ENCODE measurements at places on chromosomes 4 and X.

DNA sequence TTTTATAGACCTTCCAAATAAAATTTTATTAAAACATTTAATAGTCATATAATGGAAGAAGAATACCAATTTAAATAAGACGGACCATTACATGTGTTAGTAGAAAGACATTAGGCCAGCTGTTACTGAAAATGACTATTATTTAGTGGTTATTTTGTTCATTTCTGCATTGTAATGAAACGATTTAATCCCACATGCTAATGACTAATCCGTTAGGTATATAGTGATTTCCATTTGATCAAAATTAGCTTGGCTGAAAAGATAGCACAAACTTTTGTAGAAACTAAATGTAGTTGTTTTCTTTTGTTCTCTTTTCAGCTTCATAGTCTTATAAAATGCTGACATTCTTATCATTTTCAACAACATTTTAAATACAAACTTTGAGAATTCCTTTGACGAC lies 556.1 kb upstream of the TENM3 start:
- no peak for DNase-seq

DNA sequence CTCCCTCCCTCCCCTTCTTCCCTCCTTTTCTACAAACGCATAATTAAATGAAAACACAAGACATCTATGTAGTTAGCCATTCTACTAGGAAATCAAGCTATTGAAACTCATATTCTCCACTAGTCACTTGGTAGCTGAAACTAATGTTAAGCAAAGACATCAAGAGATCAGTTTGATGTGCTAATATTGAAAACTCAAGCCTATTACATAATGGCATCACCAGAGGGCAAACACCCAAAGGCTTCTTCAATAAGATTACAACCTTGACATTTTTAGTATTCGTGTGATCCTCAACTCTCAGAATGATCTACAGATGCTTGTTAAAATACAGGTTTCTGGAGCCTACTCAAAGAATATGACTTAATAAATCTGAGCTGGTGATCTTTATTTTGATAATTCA lies 6.2 kb upstream of the GUCY1A1 start:
- no peak for DNase-seq

GRCh38 chr4:162644346-162644745 lies 480.5 kb upstream of the FSTL5 start:
- DNase-seq = no peak

DNA sequence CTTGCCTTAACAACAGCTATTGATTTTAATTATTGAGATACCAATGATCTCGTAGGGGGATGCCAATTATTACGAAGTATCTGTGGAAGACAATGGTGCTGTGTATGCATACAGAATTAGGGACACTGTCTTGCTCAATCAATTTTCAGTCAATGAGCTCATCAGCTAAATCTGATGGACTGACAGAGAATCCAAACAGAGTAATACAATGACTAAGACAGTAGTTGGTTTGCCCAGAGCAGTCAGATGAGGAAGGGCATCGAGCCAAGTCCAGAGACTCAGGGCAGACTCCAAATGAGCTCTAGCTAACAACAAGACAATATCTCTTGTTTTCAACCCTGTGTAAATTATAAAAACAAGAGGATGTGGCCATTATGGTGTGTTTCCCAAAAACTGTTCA lies 14.7 kb upstream of the GSX2 start:
- DNase-seq = no peak

- no peak for DNase-seq
Measured at GRCh38 chr4:6403400-6403685, 69.1 kb downstream of the PPP2R2C start.

DNA sequence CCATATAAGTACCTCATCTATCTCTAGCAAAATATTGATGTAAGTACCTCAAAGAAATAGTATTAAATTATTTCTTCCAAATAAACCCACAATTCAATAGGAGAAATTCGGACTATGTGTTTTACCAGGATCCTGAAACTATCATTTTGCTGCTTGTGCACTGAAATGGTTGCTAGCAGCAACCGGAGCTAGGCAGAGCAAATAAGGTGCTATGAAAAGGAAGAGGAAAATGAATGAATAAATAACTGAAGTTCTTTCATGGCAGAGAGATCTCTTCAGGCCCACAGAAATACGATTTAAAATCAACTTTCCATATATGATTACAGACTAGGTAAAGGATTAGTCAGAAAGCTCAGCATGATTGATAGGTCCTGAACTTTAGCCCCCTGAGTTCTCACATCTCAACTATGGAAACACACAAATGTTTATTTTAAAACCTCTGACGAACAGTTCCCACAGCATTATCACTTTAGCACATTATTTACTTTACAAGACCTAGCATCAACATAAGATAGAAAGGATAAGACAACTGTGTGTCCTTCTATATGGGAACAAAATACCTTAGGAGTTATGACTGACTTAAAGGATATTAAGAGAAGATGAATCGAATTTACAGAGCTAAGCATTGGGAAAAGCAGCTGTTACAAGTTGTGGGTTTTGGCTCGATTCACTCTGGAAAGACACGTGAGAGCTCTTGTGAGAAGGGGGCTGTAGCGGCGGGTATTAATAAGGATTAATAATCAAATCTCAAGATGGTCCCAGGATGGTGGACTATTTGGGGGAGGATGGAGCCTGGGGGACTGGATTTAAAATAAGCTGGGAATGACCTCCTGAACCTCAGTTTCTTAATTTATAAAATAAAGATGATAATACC lies 104.3 kb downstream of the CORIN start:
- DNase-seq = no peak

GRCh38 chr4:108043526-108043925 lies 53.8 kb downstream of the HADH start:
- DNase-seq = no peak

GRCh38 chr4:48173056-48173991 lies 39.3 kb upstream of the TXK start:
- DNase-seq = no peak

DNA sequence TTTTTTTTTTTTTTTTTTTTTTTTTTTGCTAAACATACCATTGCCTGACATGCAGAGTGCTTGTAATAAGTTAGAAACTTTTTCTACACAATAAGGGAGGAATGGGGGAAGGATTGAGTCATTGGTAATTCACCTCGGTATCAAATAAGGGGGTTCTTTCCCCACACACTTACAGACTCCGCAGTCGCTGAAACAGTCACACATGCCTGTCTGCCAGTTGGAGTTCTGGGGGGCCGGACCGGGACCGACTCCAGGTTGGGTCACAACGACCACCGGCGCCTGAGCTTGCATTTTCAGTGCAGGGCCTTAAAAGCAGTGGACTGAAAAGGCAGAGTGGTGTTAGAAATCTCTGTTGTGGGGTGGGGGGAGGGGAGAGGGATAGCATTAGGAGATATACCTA lies 6.9 kb downstream of the PLAC8 start:
- DNase-seq = no peak

DNA sequence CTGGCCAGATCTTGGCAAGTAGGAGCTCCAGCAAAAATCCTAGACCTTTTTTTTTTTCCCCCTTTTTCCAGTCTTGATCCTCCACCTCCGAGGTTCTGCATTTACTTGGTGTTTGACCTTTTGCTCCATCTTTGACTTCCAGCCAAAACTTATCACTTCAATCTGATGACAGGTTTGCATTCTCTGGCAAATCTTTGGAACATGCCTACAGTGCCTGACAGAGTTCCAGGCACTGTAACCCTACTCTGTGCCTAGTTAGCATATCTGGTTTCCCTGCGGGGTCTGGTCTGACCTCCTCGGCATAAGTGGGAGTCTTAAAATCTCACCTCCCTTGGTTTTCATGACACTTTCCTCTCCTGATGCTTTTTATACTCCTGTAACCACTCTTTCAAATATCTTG lies 39.4 kb upstream of the NR3C2 start:
- DNase-seq = no peak

- DNase-seq = no peak
Measured at GRCh38 chr4:16694884-16695276, 203.6 kb downstream of the LDB2 start.

DNA sequence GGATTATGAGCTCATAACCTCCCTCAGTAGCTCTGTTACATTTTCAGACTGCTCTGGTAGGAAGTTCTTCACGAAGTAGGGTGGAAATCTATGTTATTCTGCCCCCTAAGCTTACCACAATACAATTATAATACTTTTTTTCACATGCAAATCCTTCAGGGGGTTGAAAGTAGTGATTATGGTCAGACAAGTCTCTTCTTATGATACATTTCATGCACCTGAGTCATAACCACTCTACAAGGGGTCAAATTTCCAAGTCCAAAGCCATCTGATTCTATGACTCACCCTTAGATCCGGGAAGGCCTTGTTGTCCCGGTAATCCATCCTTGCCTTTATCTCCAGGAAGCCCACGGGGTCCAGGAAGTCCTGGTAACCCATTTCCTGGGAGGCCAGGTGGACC lies 95.2 kb downstream of the ATG4A start:
- DNase-seq = no peak

- DNase-seq = peak; percentile 27
Measured at GRCh38 chr4:152436384-152436783, 99.5 kb downstream of the FBXW7 start.

DNA sequence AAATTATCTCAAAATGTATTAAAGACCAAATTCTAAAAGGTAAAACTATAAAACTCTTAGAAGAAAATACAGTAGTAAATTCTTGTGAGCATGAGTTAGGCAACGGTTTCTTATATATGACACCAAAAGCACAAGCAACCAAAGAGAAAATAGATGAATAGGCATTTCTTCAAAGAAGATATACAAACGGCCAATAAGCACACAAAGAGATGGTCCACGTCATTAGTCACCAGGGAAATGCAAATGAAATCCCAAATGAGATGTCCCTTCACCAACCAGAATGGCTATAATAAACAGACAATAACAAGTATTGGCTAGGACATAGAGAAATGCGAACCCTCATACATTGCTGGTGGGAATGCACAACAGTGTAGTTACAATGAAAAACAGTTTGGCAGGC lies 44.6 kb downstream of the RAB33A start:
- DNase-seq = peak; percentile 61

- no peak for DNase-seq
Measured at GRCh38 chrX:125378770-125379169, 59.1 kb downstream of the TEX13C start.

- no peak for DNase-seq
Measured at GRCh38 chrX:16033331-16033730, 90.0 kb upstream of the GRPR start.

DNA sequence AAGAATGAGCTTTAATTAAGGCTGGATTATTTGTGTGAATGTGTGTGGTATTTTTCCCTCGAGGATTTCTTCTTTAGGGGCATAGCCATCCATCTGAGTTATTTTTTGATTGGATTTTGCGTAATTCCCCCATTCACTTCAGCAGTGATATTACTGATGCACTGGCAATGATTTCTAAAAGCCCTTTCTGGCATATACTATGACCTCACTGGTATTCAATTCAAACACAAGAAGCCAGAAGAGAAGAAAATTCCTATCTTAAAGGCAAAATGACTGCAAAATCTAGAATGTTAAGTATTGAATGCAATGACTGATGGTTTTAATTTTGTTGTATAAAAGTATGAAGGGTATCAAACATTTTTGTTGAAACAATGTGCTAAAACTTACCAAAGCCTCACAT lies 71.1 kb upstream of the DDIT4L start:
- DNase-seq = no peak

DNA sequence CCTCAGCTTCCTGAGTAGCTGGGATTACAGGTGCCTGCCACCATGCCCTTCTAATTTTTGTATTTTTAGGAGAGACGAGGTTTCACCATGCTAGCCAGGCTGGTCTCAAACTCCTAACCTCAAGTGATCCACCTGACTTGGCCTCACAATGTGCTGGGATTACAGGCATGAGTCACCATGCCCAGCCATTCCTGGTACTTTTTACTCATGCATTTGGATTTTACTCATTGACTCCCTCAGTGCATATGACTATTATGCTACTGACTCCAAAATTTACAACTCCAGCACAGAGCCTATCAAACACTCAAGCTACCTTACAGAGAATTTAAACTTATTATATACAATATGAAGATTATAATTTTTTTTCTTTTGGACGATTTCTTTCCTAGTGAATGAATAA lies 199.9 kb downstream of the CXXC4 start:
- DNase-seq = no peak

DNA sequence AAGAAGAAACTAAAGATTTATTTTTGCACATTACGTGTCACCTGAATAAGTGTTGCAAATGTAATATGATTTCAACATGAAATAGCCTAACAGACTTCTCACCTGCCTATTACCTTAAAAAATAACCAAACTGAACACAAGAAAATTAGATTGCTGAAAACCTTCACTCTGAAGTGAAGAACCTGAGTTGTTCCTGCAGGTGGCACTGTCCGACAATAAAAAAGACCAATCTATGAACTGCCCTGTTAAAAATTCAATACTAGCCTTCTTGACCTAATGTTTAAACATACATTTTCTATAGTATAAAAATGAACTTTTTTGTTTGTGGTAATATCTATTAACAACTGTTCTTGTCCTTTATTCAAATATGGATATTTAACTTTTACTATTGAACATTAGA lies 69.2 kb upstream of the PNPLA4 start:
- DNase-seq = peak; percentile 46

- no peak for DNase-seq
Measured at GRCh38 chrX:10004832-10005475, 37.8 kb downstream of the CLDN34 start.

DNA sequence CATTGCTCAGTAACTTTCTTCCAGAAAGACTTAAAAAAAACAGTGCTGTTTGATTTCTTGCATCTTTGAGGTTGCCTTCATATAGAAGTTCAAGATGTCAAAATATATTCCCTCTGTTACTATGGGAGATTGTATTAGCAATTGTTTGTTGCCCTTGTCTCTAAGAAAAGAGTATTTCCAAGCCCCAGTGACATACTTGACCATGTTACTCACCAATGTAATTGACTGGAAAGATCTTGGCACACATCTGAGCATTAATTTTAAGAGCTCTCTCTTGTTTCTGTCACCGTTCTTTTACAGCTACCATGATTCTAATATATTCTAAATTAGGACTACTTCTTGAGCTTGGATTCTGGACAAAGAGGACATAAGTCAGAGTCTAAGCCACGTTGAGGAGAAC lies 902.7 kb upstream of the EPHA5 start:
- DNase-seq = no peak

- DNase-seq = no peak
Measured at GRCh38 chr4:86450861-86451260, 91.0 kb upstream of the MAPK10 start.

DNA sequence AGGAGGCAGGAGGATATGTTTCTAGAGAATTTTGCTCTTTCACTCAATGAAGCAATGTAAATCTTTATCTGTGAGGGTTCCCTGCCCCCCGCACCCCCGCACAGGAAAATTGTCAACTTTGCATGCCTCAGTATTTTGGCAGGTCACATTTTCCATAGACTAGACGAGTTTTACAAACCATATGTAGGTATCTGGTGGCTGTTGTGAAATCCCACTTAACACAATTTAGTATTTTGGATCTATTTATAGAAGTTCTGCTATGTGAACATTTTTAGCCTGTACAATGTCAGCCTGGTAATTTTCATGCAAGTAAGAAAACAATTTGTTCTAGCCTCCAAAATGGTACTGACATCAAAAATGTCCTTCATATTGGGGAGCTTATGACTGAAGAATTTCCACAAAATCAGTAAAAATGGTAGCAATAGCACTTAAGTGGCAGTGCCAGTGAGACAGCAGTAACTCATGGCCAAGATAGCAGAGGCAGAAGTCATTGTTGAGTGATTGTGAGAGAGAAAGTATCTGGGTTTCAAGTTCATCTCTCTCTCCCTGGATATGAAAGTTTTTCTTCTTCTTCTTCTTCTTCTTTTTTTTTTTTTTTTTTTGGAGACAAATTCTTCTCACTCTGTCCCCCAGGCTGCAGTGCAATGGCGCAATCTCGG lies 12.4 kb upstream of the FRYL start:
- no peak for DNase-seq

- DNase-seq = no peak
Measured at GRCh38 chr4:112897543-112897942, 151.9 kb upstream of the ANK2 start.

GRCh38 chr4:25687773-25688172 lies 32.1 kb downstream of the SLC34A2 start:
- no peak for DNase-seq
